HS-27A (cell line): ENCODE measurements at places on chromosomes 11 and 22.

- peak; percentile 69 for DNase-seq
Measured at GRCh38 chr11:28759311-28759710, 651.1 kb downstream of the METTL15 start.

- no peak for DNase-seq
Measured at GRCh38 chr11:117985953-117986887, at the start of gene IL10RA. IL10RA (plus strand) TSS chr11:117986394; CDS start chr11:117986468, 74 bp downstream.

- DNase-seq: no peak
Measured at GRCh38 chr11:108364159-108364558, 103.2 kb downstream of the C11orf65 start.

- no peak for DNase-seq
Measured at GRCh38 chr22:26463688-26464087, 19.9 kb downstream of the HPS4 start.

- DNase-seq: no peak
Measured at GRCh38 chr11:76574406-76574805, 96.1 kb downstream of the LRRC32 start.

DNA sequence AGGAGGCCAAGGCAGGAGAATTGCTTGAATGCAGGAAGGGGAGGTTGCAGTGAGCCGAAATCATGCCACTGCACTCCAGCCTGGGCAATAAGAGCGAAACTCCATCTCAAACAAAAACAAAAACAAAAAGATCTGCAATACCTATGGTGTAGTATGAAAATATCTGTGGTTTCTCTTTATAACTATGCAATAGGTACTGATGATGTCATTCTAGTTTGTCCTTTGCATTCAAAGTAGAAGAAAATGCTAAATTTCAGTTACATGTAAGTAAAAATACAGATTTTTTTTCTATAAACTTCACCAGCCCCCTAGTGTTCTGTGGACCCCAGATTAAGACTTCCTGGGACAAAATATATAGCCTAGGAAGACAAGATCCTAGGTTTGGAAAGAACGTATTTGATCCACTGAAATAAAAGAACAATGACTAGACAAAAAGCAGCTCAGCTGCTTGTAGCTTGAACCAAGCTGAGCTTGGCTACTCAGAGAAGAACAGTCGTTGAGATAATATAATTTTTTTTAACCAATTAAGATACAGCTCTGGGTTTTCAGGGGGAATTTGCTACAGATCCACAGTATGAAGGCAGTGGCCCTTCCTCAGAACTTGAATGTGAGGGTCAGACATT is 2.8 kb upstream of the HBE1 start:
- DNase-seq: no peak

- no peak for DNase-seq
Measured at GRCh38 chr22:16586170-16586569, 6.4 kb downstream of the CCT8L2 start.

DNA sequence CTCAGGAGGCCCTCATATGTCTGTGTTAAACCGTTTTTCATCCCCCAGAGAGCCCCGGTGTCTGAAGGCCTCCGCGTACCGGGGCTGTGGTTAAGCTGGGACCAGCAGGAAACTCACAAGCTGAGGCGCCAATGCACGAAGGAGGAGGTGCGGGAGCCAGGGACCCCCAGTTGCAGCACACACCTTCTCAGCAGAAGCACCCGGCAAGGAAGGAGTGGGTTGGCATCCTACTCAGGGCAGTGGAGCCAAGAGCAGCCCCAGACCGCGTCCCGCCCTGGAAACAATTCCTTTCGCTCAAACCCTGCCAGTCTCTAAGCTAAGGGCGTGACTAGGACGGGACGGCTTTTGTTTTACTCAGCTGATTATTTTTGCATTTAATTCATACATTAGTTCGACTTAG is 726.9 kb downstream of the BRD1 start:
- no peak for DNase-seq

DNA sequence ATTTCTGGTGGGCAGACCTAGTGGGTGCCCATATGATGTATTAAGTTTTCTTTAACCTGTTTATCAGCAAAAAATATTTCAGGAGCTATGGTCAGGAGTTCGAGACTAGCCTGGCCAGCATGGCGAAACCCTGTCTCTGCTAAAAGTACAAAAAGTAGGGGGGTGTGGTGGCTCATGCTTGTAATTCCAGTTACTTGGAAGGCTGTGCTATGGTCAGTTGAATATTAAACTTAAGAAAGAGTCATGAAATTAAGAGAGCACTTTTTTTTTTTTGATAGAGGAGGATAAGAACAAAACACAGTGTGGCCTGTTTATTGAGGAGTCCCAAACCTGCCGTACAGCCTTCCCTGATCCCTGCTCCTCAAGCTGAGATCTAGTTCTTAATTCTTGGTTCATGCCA is 29.8 kb downstream of the OR6Q1 start:
- DNase-seq: no peak

GRCh38 chr11:119432484-119433357 is 9.7 kb upstream of the THY1 start:
- DNase-seq: peak; percentile 50

DNA sequence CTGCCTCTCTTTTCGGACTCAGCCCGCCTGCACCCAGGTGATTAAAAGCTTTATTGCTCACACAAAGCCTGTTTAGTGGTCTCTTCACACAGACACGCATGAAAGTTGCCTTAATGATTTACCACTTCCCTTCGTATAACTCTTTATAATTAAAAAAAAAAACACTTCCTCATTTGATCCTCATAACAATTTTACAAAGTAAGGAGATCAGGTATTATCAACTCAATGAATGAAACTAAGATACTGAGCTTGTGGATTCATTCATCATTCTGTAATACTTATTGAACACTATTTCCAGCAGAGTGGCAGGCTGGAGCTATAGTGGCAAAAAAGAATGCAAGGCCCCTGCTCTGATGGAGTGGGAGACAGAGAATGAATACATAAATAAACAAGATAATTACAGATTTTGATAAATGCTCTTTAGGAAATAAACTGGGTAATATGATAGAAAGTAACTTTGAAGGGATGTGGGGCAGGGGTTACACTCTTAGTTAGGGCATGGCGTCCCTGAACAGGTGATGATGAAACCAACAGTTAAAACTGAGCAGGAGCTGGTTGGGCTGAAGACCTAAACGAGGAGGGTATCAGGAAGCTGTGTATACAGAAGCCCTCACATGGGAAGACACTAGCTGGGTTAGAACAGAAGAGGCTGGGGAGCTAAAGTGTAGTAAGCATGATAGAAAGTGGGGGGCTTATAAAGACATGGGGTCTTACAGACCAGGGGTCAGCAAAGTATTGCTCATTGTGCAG is 5.4 kb upstream of the CRTAM start:
- DNase-seq: no peak

DNA sequence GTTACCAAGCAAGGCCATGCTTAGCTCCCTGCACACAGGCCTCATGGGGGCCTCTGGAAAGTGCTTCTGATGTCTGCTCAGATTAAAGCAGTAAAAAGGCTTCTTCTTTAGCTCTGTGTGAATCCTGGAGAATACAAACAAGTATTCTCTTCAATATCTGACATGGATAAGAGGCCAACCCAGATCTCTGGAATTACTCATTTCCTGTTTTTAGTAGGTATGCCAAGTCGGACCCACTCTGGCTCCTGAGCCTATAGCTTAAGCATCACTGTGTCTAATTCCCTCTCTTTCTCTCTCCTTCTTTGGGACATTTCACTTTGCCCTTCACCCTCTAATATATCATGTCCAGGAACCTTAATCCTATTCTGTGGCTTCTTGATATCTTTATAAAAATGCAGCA is 529.6 kb upstream of the CCDC90B start:
- DNase-seq: no peak

- DNase-seq: no peak
Measured at GRCh38 chr22:33921525-33922348, 1.5 kb upstream of the LARGE1 start.

DNA sequence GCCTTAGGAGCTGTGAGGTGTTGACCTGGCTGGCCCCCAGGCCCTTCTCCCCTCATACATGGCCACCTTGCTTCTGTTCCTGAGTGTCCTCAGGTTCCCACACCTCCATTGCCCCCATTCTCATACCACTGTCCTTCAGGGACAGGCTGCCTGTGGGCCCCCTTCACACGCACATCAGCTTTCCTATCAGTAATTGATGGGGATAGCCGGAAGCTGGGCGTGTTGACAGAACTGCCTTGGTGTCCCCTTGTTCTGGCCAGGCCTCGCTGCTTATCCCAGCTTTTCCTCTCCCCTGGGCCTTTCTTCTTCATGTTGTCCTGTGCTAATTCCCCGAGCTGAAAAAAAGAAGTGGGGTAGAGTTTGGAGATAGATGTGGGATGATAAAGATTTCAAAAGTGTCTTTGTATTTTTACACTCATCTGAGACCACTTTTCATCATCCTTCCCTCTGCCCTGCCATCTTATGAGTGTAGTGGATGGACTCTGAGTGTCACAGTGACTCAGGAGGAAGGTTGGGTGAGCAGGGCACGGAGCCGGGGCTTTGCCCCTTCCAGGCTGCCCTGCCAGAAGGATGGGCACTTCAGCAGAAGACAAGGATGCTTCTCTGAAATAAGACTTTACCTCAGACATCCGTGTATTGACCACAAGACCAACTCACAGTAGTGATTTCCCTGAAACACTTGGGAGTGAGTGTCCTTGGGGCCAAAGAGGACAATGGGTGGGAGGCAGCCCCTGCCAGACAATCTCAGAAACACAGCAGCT is 42.8 kb downstream of the MED15 start:
- DNase-seq: no peak

DNA sequence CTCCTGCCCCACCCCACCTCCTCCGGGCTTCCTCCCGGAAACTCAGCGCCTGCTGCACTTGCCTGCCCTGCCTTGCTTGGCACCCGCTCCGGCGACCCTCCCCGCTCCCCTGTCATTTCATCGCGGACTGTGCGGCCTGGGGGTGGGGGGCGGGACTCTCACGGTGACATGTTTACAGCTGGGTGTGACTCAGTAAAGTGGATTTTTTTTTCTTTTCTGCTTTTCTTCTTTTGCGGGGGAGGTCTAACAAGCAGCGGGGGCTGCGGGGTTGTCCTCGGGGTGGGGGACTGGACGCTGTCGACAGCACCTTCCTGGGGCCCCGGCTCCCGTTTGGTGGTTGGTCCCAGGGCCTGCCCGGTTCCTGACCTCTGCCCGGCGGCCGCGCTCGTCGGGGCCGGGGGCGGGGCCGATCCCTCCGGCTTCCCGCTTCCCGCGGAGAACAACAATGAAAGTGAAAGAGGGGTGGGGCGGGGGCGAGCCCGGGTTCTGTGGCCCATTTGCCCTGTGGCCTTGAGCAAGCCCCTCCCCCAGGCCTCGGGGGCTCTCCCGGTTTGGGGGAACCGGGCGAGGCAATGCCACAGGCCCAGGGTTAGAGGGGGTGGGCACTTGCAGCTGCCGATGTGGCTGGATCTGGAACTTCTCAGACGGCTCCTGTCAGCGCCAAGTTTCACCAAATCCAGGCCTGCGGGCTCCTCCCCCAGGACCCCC is 975 bp upstream of the MDK start:
- DNase-seq: no peak

DNA sequence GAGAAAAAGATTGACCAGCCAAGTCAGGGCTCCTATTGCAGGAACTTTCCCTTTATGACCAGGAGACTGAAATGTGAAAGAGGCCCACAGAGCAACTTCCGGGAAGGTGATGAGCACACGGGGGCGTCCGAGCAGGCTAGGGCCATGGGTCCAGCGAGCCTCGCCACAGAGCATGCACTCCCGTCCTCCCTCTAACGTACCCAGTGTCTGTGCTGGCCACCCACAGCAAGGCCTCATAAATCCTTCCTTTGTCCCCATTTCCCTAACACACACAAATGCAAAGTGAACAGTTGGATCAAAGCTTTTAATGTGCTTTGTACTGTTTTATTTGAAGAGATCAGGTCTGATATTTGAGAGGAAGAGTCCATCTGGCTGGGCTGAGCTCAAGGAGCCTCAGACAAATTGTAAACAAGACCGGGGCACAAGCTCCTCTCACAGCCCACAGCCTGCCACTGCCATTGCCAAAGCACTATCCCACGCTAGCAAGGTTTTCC is 44.3 kb downstream of the BLID start:
- no peak for DNase-seq

DNA sequence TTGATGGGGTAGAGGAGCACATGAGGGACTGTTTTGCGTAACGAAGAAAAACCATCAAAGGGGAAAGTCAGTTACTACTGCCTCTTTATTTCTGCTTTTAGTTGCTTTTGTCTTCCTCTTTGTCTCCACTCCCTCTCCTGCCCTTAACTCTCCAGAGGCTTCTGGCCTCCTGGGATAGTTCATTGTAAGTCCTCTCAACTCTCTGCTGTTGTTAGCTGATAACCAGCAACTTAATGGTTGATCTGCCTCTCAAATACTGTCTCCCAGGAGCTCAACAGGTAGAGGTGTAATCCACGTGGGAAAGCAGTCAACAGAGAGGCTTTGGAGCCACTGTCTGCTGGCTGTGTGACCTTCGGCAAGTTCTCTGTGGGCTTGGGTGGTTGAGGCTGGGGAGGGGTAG is 47.3 kb downstream of the CCDC81 start:
- DNase-seq: no peak

DNA sequence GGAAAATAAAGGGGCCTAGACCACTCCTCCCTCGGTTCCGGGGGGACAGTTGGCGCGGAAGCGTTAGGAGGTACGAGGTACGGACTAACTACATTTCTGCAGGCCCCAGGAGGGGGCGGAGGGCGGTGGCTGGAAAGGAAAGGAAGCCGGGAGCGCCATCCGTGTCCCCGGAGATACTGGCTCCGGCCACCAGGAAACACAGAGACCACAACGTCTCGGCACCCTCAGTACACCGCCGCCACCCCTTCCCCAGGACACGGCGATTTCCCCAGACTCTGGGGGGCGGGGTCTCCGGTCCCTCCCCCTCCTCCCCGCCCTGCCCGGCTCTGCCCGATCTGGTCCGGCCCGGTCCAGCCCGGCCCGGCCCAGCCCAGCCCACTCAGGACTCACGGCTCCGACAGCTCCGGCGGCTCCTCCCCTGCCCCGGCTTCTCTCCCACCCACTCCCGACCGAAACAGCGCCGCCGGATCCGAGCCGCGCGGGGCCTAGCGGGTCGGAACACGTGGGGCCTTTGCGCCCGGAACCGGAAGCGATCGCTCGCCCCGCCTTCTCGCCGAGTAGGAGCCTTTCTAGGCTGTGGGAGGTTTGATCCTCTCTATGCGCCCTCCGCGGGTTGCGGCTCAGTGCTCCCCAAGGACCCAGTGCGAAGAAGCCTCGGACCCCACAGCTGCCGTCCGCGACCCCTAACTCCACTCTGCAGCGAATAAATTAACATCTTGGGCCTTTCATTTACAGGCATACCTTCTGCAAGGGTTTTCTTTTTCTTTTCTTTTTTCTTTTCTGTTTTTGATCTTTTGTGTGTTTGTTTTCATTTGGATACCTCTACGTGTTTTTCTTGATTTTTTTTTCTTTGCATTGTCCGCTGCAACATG is at the start of gene ZNF202:
Gene ZNF202 (minus strand): TSS at position 502 of the 872 bp plus-strand sequence. CDS start 10,772 bp downstream, outside the sequence.
- peak; percentile 35 for DNase-seq

GRCh38 chr11:10667521-10667885 is 26.1 kb downstream of the IRAG1 start:
- DNase-seq: peak; percentile 34

DNA sequence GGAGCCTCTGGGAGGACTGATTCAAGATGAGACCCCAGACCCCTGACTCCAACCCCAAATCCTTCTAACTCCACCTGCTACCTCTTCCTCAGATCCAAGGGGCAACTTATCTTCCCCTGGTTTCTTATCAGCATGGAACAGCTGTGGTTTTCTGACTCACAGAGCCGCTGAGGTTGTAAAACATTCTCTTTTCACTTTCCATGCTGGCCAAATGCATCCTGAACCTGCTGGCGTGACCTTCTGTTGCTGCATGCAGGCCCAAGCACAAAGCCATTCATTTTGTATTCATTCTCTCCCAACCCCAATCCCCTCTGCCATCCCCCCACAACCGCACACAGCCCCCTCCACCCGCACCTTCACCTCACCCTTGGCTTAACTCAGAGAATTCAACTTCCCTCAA is 70.3 kb downstream of the SEZ6L start:
- DNase-seq: no peak

GRCh38 chr11:69642913-69643632 is 2.1 kb downstream of the CCND1 start:
- no peak for DNase-seq
